Urinary bladder (tissue), 4 donors: ENCODE measurements at places on chromosomes 5 and 9. TPM values are rescaled to one million over a fixed set of nuclear protein-coding genes. Genes with fewer than 3 reads are reported as not detected.

DNA sequence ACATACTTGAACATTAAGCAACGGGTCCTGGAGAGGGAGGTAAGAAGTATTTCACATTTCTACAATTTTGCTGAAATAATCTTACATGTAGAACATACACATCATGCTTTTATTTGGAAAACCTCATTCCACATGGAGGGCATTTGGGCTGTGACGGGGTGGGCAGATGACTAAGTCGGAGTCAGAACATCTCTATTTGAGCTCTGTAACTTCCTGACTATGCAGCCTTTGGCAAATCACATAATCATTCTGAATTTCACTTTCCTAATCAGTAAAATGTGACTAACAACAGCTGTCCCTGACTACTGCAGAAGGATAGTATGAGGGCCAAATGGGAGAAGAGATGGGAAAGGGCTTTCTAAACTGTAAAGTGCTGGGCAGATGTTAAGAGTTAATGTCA is 17.1 kb upstream of the IL6ST start:
- DNase-seq = no peak

- no peak for DNase-seq
Observed at GRCh38 chr9:97660847-97661246, 27.2 kb downstream of the NCBP1 start.

DNA sequence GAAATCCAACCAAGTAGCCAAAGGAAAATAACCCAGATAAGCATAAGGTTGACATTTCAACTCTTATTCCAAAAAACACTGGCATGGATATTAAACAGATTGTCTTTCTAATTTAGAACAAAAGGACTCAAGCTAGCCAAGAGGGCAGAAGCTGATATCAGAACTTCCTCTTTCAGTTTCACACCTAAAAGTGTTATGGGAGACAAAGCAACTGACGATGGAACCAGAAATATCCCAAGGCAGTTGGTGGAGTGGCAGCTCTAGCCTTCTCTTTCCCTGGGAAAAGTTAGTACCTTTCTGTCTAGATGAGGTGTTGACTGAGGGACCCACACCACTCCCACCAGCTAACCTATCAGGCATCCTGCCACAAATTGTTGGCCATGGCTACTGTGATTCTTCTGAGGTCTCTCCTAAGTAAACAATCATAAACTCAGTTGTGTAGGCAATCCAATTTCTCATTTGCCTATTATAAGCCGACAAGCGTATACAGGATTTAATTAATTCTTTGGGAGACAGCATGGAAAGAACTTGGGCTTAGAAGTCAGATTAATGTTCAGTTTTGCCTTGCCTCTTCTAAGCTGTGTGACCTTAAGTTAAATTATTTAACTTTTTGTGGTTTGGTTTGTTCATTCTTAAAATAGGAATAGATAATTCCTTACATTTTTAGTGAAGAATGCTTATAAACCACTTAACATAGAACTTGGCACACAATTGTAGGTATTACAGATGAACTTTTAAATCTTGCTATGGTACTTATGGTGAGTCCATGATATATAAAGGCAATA is 110.9 kb upstream of the ADAMTSL1 start:
- no peak for DNase-seq

DNA sequence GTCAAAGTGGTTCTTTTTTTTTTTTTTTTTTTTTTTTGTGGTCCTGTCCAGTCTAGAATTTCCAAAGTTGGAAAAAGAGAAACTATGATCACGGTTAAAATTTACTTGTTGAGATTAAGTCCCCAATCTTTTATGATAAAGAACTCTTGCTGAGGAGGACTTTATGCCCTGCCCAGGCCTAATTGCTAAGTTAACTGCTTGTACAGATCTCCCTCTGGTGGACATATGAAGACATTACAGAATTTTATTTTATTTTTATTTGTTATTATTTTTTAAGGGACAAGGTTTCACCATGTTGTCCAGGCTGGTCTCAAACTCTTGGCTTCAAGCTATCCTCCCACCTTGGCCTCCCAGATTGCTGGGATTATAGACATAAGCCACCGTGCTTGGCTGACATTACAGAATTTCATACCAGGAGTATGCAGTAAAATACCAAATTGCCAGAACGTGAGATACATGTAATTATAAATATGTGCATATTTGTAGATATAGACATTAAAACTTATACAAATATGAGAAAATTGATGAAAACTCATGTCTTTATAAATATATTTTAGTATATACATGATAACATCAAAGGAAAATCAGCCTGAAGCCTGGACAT is 91.2 kb downstream of the RFK start:
- peak; percentile 35 for DNase-seq

DNA sequence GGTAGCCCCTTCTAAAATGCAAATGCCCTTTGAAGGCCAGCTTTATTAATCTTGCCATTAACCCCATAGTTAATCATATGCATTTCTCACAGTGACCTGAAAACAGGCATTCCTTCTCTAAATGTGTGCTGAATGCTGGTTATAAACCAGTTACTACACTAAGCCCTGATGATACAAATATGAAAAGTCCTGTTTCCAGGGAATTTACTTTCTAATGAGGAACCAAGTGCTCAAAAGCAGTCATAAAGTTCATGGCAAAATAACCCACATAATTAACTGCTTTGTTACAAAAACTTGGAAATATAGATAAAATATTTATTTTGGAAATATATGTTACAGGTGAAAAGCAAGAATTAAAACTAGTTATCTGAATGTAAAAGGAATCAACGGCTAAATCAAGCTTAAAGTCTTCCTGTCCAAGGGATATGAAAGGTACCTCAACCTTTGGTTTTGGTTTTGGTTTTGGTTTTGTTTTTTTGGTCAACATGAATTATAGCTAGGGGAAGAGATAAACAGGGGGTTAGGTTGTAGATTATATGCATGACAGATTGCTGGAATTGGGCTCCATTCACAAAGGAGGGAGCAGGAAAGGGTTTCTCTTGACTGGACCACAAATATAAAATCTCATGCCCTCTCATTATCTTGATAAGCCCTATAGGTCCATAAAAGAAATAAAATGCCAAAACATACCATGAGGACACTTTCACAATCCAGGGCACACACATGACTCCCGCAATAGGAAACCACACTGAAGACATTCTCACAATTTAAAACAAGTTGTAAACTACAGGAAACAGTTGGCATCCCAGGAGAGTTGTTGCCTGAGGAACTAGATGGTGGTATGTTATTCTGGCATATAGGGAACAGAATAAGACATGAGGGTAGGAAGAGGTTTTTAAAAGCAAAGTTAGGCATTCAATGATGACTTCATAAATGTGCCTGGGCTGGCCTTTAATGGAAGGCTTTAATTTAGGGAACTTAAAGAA is 46.7 kb upstream of the MACIR start:
- no peak for DNase-seq

DNA sequence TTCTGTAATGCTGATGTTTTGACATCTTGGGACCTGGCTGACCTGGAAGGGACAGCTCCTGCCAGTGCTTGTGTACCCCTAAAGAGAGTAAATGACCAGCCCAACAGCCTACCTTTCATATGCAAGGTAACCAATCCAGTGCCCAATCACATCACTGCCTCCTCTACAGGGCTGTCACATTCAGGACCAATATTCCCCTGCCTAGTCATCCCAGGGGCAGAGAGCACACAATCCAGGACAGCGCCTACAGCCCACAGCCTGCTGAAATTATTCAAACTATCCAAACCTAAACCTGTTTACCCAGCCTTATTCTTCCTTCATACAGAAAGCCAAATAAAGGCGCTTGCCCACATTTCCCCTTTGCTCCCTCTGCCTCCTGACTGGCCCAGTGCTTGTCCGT is 284.1 kb downstream of the CTNND2 start:
- no peak for DNase-seq

PRRX2 gene
- 8.6 TPM for total RNA-seq

F12 gene
- total RNA-seq = not detected

SLC6A18 gene
- not detected for total RNA-seq

PPP2R2B gene
- total RNA-seq = 11.8 TPM

BNC2 gene
- 69.5 TPM for total RNA-seq
